Coronary artery (tissue), 2 donors: ENCODE measurements at places on chromosomes 12 and 14.

GRCh38 chr14:42664190-42664589, 1057.5 kb downstream of the LRFN5 start:
- no peak for DNase-seq

- DNase-seq: no peak
These were observed 4.0 kb downstream of the NUDT14 start for GRCh38 chr14:105177082-105177481.

DNA sequence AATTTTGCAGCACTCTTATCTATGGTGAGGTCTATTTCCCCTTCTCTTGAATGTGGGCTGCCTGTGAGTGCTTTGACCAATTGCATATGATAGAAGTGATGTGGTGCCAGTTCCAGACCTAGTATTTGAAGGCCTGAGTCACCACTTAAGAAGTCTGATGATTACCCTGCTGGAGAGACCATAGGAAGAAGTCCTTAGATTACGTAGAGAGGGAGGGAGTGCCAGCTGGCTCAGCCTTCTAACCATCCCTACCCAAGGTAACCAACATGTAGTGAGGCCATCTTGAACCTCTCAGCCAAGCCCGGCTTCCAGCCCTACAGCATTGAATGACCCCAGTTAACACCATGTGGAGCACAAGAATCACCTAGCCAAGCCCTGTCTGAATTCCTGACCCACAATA, 166.9 kb downstream of the NELL2 start:
- no peak for DNase-seq

GRCh38 chr14:21734457-21735074, 60.9 kb upstream of the OR4E1 start:
- no peak for DNase-seq

- no peak for DNase-seq
These were observed at the start of gene HIP1R for GRCh38 chr12:122834921-122835749. Gene HIP1R (plus strand): TSS chr12:122835457. CDS start chr12:122835551, 94 bp downstream.

DNA sequence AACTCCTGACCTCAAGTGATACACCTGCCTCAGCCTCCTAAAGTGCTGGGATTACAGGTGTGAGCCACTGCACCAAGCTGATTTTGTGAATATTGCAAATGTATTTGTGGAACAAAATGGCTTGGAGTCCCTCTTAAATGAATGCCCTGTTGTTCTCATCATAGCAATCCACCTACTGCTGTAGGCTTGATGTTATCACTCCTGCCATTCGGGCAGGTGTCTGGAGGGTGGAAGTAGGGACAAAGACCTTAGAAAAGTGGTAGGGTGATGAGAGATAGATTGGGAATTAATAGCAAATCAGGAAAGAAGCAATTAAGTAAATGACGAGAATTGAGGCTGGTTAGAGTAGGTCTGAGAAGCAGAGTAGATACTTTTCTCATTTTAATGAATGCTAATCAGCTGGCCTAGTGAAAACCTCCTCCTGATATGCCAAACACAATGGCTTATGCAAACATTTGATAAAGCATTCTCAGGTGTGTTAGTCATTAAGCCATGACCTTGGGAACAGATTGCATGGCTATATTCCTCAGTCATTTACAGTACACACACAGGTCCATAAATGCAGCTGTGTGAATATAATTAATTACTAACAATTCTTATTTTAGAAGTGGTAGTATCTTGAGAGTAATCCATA, 60.5 kb upstream of the USP44 start:
- DNase-seq: no peak

GRCh38 chr14:88482524-88482923, 72.3 kb downstream of the PTPN21 start:
- no peak for DNase-seq

GRCh38 chr14:61244009-61244408, 37.1 kb downstream of the TMEM30B start:
- no peak for DNase-seq

DNA sequence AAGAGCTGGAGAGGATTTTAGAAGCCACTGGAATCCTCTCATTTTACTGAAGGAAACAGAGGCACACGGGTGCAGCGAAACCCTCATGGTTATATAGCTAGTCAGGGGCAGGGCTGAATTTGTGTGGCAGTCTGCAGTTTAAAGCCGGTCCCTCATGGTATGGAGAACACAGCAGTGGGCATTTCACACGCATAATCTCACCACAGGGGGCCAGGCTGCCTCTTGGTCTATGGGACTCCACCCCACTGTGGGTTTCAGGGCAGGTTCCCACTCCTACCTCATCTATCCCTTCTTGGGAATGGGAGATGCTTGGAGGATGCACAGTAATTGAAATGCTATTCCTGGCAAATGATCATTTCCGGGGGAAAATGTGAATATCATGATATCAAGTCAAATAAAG, 400.6 kb downstream of the RGS6 start:
- DNase-seq: no peak

GRCh38 chr12:8678661-8679111, 16.1 kb upstream of the MFAP5 start:
- no peak for DNase-seq

DNA sequence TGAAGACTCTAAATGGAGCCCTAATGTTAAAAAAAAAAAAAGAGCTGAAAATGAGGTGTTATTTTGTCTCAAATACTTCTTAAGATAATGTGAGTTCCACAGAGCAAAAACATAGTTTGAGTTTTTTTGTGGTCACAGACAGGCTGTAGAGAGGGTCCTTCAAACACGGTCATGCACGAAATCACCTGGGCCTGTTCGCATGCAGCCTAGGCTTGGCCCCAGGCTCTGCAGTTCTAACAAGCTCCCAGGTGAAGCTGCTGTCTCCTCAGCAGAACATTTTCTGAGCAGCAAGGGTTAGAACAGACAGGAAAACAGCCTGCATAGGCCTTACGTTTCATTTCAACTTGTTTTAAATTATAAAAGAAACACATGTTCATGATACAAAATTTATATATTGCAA, 65.4 kb upstream of the TBPL2 start:
- DNase-seq: no peak

- DNase-seq: no peak
These were observed 41.3 kb downstream of the BAZ1A start for GRCh38 chr14:34833549-34834523.

- no peak for DNase-seq
These were observed 203.0 kb downstream of the SNAPC1 start for GRCh38 chr14:61965030-61965745.

DNA sequence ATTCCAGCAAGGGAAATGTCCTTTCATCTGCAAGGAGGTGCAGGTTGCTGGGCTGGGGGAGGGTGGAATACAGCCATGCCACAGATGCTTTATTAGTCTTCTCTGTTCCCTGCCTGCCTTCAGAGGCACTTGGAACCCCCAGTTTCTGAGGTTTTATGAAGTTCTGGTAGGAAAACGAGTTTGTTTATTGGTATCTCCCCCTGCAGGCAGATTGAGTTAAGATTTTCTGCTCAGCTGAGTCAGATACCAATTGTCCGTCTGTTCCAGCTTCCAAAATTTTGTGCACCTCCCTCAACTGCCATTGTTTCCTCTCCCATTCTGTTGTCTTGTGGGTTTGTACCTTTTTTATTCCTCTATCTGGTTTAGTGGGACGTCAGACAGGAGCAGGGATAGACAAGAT, 155.6 kb downstream of the ETV6 start:
- no peak for DNase-seq

DNA sequence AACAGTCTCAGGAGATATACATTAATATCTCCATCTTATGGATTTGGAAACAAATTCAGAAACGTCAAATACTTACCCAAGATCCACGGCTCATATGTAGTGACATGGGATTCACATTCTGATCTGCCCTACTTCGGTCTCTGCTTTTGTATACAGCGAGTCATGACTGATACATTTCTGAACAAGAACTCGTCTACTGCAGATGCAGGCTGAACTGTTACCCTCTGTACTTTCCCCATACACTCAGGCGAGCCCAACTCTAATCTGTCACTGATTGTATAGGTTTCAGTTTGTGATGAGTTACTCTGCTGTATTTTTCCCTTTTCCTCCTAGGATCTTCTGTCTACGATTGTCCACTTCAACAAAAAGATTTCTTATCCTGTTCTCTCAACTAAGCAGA, 441.6 kb downstream of the CCDC91 start:
- no peak for DNase-seq

- DNase-seq: no peak
These were observed 6.7 kb upstream of the FAM222A start for GRCh38 chr12:109706747-109707469.

- no peak for DNase-seq
These were observed 50.0 kb upstream of the PRICKLE1 start for GRCh38 chr12:42639556-42639955.
